ENCODE measurements at places on chromosomes 3 and 15.

GRCh38 chr3:53113293-53114010, 16.8 kb downstream of the RFT1 start:
- DNase-seq: no peak

DNA sequence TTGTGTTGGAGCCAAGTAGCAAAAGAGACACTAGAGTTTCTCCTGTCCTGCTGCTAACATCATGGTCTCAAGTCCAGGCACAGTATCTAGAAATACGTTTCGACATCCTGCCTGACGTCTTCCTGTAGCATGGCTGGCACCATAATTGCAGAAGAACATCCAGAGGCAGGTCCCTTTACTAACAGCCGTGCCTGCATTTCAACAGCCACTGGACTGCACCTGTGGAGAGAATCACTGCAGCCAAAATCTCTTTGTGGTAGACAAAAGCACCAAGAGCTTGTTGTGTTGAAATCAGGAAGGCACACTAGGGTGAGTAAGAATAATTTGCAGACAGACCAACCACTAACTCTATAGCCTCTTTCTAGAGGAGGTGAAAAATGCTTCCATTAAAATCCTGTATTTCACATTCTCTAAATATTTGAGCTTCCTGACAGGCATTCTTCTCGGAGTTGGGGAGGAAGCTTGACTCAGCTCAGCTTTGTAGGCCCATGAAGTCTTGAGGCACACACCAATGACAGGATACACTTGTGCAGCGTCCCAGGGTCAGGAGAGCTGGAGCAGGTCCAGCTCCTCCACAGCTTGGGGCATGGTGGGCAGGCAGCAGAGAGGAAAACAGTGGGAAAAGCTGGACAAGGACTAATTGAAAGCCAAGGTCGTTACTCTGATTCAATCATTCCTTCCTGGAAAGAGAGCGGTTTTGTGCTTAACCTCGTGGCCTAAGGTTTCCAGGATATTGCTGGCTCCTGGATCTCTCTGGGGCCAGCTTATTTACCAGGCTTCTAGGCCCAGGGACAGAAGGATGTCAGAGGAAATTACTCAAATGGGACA, 244.9 kb downstream of the FAM43A start:
- no peak for DNase-seq

- DNase-seq: no peak
Measured at GRCh38 chr3:102179326-102180177, 255.3 kb upstream of the ZPLD1 start.

- no peak for DNase-seq
Measured at GRCh38 chr15:87849181-87849580, 407.4 kb downstream of the NTRK3 start.

GRCh38 chr3:103184772-103185171, 750.0 kb downstream of the ZPLD1 start:
- no peak for DNase-seq

Data from fibroblast of the conjunctiva (primary cell).